B cell (primary cell): ENCODE measurements at places on chromosomes 7 and 10.

GRCh38 chr7:134991469-134992339 lies 5.4 kb downstream of the AGBL3 start:
- DNase-seq, result no peak

GRCh38 chr7:151833213-151833651 lies 43.7 kb downstream of the PRKAG2 start:
- DNase-seq, result no peak

DNA sequence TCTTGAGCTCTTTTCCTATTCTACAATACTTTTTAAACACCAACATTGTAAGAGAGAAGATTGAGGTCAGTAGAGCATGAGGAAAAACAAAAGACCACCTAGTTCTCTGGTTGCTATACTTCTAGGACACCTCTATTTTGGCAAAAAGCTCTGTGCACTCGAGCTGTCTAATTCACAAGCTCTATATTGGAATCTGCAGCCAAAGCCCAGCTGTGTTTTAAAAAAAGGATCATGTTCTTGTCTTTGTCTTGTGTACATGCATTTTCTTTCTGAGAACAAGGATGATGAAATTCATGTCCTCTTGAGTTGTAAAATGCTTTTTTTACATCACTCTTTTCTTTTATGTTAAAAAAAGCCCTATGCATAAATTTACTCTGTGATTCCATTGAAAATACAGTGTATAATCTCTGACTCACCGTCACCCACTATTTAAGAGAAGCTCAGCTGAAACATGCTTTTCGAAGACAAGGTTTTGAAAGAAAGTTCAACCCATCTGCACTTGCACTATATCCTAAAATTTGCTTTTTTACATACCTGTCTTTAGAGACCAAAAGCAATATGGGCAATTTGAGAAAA lies 215.5 kb upstream of the VSTM2A start:
- DNase-seq, result no peak

DNA sequence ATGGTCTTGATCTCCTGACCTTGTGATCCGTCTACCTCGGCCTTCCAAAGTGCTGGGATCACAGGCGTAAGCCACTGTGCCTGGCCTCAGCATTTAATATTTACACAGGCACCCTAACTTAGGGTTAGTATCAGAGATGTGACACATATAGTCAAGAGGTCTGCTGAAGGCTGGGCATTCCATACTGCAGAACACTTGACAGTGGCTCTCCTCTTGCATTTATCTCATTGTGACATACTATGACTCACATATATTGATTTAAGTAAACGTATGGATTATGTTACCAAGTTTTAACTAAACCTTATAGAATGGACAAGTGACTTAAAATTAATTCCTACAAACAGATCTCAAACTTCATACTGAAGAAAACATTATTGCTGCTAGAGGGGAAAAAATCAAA lies 36.6 kb downstream of the BRAF start:
- DNase-seq, result no peak

GRCh38 chr7:5514440-5515035 lies 90.9 kb upstream of the TNRC18 start:
- no peak for DNase-seq

DNA sequence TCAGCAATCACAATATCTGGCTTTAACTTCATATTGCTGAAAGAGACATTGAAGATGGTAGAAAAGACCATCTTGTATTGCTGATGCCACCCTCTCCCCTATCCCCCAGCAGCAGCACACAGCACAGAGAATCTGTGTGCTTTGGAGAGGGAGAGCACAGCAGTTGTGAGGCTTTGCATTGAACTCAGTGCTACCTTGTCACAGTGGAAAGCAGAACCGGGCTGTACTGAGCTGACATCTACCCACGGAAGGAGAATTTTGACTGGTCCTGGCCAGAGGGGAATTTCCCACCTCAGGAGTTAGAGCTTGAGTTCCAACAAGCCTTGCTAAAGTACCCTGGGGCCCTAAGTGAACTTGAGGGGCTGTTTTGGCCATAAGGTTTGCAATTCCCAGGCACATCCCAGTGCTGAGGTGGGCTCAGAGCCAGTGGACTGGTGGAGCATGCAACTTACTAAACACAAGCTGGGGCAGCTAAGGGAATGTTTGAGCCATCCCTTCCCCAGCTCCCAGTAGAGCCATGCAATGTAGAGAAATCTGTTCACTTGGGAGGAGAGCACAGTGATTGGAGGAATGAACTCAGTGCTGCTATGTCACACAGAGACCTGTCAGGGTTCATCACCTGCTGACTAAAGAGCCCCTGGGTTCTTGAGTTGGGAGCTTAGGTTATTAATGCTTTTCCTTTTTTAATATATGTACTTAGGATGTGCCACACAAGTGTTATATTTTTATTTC lies 62.1 kb downstream of the OR13A1 start:
- DNase-seq, result peak; percentile 34

GRCh38 chr7:35995334-35995733 lies 157.7 kb upstream of the EEPD1 start:
- DNase-seq, result no peak

- no peak for DNase-seq
These were observed 465.0 kb upstream of the KLF6 start for GRCh38 chr10:4249841-4250586.

- DNase-seq, result no peak
These were observed 40.7 kb downstream of the BTRC start for GRCh38 chr10:101394524-101395133.

DNA sequence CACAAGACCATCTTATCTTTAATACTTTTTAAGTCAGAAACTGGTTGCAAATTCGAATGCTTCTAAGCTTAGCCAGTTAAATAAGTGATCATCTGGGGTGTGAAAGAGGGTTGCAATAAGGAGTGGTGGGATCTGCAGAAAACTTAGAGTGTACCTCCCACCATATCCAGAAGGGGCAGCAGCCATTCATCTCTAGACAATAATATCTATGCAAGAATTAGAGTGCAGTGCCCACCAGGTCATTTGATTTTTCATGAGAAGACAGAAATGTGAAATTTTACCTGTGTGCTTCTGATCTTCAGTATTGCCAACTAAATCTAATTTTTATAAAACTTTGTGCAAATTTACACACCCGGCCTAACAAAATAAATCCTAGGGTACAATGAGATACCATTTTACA lies 127.2 kb upstream of the SP4 start:
- DNase-seq, result peak; percentile 14

DNA sequence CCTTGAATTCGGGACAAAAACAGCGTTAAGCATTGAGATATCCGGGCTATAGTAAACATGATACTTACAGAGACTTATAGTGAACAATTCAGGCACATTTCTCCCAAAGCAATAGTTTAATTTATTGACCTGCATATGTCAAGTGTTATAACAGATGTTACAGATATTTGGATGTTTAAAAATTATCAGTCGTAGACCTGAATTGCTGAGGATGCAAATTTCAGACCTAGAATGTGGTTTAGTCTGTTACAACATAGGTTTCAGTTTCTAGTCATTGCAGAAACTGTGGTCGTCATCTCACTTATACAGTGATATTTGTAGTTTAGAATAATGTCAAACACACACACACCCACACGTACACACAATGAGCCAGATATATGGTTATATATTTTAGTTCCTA lies 85.2 kb downstream of the VTI1A start:
- DNase-seq, result peak; percentile 27

GRCh38 chr7:318476-318875 lies 28.5 kb downstream of the FOXL3 start:
- no peak for DNase-seq

- no peak for DNase-seq
These were observed 602.0 kb upstream of the COBL start for GRCh38 chr7:51918581-51918980.

GRCh38 chr7:101699399-101699798 lies 70.3 kb upstream of the MYL10 start:
- DNase-seq, result no peak

DNA sequence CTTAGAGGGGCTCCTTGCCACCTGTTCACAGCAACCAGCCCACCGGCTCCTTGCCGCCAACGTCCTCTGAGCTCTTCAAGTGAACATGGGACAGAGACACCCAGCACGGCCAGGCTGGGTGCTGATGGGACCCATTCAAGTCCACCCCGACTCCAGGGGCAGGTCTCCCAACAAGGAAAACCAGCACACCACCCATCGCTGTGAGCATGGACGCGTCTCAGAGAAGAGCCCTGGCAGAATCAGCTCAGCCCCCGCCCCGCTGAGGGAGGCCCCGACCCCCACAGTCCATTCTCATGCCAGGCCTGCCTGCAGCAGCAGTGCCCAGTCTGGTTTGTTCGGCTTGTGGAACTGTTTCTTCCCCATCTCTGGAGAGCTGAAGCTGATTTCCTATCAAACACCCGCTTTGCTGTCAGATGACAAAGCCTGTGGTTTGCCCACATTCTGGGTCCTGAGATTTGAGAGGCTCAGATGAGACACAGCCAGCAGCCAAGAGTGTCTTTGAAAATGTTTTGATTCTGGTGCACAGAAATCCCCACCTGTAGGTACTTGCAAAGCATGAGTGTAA lies 216.6 kb downstream of the ZMYND11 start:
- DNase-seq, result no peak

- DNase-seq, result no peak
These were observed 4.1 kb upstream of the CTBP2 start for GRCh38 chr10:125164421-125164820.

DNA sequence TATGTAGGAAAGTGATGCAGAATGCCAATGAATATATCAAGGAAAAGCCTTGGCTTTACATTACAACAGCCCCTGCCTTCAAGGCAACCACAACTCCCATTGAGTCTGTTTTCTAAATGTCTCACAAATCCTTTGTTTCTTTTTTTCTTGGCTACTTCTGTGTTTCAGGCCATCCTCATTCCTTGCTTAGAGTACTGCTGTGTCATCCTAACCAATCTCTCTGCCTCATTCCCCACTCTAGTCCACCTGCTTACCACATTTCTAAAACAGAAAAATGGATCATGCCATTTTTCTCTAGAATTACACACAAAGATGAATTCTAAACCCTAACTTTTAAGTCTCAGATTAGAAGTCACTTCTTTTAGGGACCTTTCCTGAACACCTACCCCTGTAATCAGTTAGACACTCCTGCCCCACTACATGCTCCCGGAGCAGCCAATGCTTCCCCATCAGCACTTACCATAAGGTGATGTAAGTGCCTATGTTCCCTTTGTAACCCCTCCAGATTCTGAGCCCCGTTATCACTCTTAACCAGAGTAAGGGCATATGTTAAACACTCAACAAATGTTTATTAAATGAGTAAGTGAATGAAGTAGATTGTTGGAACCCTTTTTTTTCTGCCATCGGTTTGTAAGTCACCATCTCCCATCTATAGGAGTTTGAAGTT lies 2.8 kb downstream of the BORCS7 start:
- DNase-seq, result no peak

- peak; percentile 29 for DNase-seq
These were observed 4.2 kb downstream of the PAX2 start for GRCh38 chr10:100749309-100750217.

DNA sequence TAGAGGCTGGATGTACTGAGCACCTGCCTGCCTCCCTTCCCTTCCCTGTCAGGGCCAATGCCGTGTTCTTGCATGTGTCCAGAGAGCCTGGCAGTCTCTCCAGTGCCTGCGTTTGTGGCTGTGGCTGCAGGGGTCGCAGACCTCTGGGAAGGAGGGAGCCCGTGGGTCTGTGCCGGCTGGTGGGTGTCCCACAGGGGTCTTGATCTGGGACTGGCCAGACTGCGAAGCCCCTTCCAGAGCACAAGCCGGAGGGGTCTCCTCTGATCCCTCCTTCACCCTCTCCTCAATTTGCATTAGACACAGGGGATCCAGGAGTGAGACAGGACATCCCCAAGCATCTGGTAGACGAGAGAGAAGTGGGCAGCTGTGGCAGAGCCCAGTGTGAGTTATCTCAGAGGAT lies 199.2 kb downstream of the ADARB2 start:
- DNase-seq, result no peak
